ENCODE measurements at places on chromosomes 4 and X.
A peak's percentile ranks its signal among the peaks of the same experiment; 100 is the strongest.

DNA sequence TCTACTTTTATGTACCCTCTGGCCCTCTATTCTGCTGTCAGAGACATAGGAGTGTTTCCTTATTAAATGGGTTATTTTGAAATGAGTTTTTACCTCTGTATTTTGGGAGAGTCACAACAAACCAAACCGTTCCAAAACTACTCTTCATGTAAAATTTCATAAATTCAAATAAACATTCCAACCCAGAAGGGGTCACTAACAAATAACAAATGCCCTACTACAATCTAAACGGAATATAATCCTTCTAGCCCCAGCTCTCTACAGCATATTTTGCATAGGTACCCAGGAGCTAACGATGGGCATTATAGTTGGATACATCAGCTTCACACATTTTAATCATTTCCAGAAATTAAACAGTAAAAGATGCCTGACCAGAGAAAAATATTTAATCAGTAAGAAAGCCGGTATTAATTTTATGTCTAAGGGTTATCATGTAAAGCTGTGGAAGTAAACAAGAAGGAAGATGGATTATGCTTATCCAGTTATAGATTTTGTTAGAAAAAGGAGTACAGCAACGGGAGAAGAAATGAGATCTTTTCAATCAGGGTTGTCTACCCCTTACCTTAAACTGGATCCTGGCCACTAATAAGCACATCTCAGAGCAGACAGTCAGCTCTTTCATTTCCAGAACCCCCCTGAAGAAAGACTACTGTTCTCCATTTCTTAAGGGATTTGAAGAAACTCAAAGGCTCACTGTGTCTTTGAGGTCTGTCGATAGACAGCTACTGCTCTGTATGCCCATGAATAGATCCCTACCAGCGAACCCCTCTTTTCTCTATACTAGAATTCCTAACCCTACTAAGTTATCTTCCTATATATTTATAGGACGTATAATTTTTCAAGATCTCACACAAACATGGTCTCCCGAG, 1.2 kb downstream of the UGDH start:
- DNase-seq: no peak

DNA sequence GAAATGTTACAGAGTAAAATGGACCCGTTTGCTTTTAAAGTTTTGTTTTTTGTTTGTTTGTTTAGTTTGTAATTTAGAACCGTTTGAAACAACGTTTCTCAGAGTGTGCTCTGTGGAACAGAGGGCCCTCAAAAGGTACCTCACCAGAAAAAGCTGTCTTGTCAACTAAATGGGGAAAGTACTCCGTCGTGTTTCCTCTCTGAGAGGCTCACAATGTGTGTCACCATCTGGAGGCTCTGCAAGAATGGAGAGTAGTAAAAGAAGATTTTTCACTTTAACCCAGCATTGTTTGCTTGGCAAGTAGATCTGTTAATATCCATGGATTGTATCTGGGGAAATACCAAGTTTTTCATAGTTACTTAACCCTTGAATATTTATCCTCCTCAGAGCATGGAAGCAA, 1.5 kb upstream of the ENPEP start:
- no peak for DNase-seq

DNA sequence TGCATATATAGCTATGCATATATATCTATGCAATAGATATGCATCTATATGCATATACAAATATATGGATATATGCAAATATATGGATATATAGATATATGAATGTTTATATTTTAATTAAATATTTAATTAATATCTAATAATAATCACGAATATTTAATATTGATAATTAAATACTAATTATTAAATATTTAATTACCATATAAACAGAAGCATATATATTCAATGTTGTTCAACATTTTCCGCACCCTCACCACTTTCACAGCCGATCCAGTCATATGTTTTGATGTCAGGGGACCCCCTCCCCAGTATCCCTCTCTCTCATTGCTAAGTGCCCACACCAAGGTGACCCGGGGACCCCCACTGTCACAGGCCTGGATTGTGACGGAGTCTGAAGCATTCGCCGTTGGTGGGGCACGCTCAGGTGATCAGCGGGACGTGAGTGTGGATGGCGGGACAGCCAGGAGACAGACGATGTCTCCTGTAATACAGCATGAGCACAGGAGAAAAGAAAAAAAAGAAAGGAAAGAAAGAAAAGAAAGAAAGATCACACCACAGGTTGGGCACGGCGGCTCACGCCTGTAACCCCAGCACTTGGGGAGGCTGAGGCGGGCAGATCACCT, 199.7 kb downstream of the CRLF2 start:
- DNase-seq: no peak

DNA sequence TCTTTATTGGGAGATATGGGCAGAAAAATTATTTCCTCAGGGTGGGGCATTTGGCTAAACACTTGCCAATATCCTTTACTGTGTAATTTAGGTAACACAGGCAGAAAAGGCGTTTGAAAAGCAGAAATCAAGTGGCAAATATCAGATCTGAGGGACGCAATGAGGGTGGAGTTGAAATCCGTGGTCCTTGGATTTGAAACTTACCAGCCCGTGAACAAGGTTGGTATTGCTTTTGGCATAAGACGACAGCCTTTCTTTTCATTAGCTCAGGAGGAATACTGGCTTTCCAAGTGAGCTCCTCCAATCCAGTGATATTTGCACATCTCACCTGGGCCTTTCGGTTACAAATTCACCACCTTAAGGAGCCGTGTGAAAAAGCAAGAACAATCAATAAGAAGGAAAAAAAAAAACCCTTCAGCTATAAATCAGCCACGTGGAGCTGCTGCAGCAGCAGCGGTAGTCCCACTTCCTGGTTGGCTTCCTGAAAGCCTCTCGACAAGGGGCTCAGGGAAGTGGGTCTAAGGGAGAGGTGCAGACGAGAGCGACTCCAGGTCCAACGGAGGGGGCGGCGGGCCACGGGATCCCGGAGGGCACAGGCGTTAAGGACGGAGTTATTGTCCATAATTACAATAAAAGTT, 734 bp upstream of the GALNT7 start:
- no peak for DNase-seq

- DNase-seq: no peak
Measured at GRCh38 chrX:17689971-17690409, 47.3 kb upstream of the SCML1 start.

- DNase-seq: no peak
Measured at GRCh38 chrX:41684138-41684537, 4.6 kb upstream of the GPR34 start.

DNA sequence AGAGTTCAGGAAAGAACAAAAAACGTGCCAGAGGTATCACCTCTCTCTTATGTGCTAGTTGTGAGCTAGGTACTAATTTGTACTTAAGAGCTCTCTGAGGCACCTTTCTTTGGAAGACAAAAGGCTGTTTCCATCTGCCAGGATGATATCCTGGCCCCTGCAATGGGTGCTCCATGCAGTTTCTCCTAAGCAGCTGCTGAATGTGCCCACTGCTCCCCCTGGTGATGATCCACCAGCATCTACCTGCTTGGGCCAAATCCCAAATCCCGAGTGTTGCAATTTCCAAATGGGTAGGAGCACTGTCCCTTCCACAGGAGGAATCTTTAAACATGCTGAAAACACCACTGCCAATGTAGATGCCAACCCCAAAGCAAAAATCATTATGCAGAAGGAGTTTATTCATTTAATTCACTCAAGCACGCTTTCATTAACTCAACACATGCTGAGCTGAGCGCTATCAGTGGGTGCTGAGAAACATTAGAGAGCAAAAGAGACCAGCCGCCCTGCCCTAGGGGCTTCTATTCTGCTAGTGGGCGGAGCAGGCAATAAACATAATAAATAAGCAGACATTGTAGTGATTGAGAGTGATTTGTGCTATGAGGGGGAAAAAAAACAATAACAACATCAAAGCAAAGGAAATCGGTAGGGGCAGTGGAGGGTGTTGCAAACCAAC, 69.6 kb upstream of the C4orf50 start:
- no peak for DNase-seq

DNA sequence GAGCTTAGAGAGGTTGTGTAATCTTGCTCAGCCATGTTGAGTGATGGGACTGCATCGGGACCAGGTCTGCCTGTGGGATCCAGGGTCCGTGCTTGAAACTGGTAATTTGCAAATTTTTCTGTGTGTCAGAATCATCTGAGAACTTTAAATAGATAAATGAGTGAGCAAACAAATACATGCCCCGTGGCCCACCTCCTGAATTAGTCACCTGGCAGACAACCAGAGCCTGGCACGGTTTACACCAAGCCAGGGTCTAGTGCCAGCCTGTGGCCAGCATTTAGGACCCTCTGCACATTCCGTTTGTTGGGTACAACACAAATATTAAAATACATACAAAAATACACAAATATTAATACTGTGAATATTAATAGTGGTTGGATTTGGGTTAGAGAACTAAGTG, 90.6 kb upstream of the STOX2 start:
- no peak for DNase-seq

- no peak for DNase-seq
Measured at GRCh38 chr4:183798301-183799253, 106.5 kb upstream of the STOX2 start.

DNA sequence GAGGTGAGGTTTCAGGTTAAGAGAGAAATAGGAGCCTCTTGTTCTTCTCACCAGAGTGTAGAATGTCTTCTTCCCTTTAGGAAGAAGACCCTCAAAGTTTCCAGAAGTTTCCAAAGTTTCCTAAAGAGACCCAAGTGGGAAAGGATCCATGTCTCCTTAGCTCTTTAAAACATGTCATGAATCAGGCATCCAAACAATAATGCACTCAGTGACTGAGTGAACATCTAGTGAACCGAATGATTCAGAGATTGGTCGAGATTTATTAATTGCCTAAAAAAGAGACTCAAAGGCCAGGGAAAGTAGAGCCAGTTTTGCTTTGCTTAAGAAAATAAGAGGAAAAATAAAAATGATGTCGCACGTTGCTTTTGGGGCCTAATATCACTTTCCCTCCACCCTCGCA, 29.4 kb downstream of the FGF5 start:
- no peak for DNase-seq

- DNase-seq: no peak
Measured at GRCh38 chr4:110753466-110753865, 130.6 kb upstream of the PITX2 start.

DNA sequence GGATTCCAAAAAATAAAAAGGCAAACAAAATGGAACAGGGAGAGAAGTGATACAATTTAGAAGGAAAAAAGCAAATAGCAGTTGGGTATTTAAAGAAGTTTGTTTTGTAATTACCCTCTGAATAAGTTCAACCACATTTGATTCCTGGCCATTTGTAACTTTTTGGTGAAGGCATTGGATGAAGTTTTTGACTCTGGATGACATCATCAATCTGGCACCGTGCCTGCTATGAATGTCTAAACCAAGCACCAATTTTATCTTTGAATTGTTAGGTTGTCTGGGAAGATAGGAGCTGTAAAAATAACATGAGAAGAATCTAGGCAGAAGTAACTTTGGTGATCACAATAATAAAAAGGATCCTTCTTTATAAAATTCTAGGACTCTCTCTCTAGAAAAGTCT, 29.5 kb downstream of the TMPRSS11A start:
- DNase-seq: no peak

GRCh38 chr4:38677441-38677840, 13.4 kb downstream of the KLF3 start:
- DNase-seq: no peak

DNA sequence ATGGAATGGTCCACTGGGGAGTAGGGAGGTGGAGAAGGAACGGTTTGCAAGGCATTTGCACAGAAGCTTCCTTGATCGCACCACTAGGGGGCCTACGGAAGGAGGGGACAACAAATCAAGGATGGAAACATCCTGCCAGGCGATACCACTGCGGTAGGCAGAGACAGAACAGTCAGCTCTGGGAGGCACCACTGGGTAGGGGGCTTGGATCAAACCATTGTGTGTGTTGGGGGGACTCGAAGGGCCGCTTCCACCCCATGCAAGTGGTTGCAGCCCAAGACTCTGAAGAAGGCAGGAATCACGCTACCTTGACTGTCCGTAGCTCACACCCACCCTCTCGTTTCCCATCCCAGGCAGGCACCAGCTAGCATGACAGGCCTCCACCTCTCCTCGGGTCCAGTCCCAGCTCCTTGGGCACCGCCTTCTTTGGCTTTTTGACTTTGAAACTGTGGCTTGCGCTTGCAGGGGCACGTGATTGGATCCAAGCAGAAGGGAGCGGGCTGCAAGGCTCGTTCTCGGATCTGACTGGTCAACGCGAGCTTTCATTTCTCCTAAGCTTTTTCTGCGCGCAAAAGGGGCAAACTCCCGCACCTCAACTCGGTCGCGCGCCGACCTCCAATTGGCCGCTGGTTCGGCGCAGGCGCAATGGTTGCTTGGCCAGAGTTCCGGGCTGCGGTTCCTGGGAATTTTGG, 28.4 kb downstream of the GAGE1 start:
- peak; percentile 12 for DNase-seq

DNA sequence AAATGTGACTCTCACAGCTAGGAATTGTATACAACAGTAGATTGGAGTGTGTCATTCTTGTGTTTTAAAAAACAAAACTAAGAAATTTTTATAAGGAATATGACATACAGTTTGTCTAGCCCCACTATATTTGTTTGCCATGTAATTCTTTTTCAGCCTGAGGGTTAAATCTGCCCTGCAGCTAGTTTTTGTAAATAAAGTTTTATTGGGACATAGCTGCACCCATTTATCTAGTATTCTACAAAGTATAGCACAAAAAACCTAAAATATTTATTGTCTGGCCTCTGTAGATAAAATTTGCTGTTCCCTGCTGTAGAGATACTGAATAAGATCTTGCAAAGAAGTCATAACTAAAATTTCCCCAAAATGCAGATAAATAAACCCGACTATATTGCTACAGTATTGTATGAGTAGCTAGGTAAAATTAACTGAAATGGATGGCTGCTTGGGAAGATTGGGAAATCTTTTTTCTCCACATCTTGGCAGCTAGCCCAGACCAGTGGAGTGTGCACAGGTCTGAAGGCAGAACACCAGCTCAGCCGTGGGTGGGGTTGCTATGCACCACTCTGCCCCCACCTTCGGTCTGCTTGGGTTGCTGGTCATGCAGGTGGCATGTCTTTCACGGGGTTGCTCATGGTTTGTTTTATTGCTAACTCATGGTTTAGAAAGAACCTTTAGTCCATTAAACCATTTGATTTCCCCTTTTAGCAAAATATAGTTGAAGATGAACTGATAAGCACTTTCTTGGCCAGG, 127.9 kb downstream of the KLHL8 start:
- DNase-seq: no peak

Measured in stimulated activated CD8-positive, alpha-beta memory T cell treated with anti-CD3 and anti-CD28 coated beads, Interleukin-2, amount 100 ng/mL, for 48 hours (primary cell).